ENCODE measurements at places on chromosomes 16 and 17. TPM values are rescaled to one million over a fixed set of nuclear protein-coding genes. Genes with fewer than 3 reads are reported as not detected.
A peak's percentile ranks its signal among the peaks of the same experiment; 100 is the strongest.

DNA sequence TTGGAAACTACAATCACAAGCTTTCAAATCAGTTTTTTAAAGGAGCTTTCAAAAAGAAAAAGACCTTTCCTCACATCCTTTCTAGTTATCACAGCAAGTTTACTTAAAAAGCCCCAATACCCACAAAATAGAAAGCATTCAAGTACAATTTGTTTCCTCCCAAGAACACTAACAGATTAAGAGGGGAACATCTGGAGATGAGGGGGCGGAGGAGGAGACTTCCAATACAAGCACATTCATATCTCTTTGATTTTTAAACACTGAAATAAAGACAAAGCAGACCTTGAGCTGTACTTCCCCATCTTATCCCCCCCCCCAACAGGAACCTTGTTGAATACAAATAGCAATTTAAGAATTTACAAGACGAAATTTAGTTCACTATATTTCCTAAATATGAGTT is 2.0 kb downstream of the YWHAE start:
- no peak for DNase-seq

- DNase-seq: no peak
Observed at GRCh38 chr16:69404275-69404805, 18.5 kb upstream of the TERF2 start.

DNA sequence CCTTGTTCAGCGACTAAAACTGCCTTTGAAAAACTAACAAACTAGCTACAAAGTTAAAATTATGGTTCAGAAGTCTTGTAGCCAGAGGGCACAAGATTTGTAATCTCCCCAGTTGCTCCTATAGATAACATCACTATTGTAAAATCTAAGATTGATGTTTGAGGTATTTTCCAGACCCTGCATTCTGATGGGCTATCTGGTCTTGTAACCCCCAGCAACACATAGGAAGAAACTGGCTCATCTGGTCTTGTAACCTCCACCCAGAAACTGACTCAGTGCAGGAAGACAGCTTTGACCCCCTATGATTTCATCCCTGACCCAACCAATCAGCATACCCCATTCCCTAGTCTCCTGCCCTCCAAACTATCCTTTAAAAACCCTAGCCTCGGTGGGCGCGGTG is 12.3 kb upstream of the CHCT1 start:
- DNase-seq: no peak

GRCh38 chr17:28404812-28405570 is 1.0 kb downstream of the SLC46A1 start:
- DNase-seq: no peak

GRCh38 chr17:45197555-45198334 is 23.9 kb upstream of the FMNL1 start:
- peak; percentile 61 for DNase-seq

DNA sequence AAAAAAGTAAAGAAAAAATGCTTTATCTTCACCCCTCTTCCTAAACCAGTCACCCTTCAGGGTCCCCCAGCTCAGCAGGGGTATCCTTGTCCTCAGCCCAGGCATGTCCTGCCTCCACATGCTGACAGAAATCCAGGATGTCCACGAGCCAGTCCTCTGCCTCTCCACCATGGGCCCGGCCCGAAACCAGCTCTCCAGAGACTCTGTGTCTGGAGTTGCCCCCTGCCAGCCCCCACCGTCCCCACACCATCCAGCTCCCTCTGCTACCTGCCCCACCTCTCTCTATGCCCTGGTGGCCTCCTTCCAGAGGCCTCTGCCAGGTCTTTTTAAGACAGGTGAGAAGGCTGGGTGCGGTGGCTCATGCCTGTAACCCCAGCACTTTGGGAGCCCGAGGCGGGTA is 66.4 kb upstream of the PLCG2 start:
- DNase-seq: no peak

GRCh38 chr16:83983491-83983890 is 15.4 kb downstream of the NECAB2 start:
- no peak for DNase-seq

DNA sequence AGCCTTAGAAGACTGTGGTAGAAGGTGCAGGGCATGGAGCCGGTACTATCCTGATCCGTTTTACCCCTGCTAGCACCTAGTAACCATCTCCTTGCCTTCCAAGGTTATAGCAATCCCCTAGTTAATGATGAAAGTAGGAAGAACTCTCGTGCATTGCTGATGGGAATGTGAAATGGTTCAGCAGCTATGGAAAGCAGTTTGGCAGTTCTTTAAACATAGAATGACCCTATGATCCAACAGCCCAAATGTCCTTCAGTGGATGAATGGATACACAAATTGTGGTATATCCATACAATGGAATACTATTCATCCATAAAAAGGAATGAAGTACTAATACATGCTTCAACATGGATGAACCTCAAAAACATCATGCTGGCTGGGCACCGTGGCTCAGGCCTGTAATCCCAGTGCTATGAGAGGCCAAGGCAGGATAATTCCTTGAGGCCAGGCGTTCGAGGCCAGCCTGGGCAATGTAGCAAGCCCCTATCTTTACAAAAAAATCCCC is 6.2 kb upstream of the SRCIN1 start:
- DNase-seq: no peak

Gene ACSM2A
- total RNA-seq: not detected

Gene BCL6B
- total RNA-seq: 0.18 TPM

Gene FNDC8
- not detected for total RNA-seq

Gene FBXW10
- not detected for total RNA-seq
